ENCODE measurements at places on chromosomes 7 and 10.

DNA sequence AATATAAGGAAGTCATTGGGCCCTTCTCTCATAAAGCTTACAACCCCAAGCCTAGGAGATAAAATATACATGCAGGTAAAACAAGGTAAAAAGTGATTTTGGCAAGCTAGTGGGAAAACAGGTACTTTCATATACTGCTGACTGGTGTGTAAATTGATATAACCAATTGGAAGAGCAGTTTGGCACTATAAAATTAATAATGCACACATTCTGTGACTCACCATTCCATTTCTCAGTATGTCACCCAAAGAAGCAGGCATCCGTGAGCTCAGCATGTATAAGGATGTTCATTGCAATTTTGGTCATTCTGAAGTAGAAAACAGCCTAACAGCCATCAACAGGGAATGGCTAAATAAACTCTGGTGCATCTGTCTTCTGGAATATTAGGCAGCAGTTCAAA is 2.9 kb downstream of the MACROH2A2 start:
- no peak for DNase-seq

GRCh38 chr7:142833174-142834048 is 21.5 kb upstream of the EPHB6 start:
- no peak for DNase-seq

GRCh38 chr7:104431930-104432329 is 103.5 kb downstream of the LHFPL3 start:
- DNase-seq, result no peak

DNA sequence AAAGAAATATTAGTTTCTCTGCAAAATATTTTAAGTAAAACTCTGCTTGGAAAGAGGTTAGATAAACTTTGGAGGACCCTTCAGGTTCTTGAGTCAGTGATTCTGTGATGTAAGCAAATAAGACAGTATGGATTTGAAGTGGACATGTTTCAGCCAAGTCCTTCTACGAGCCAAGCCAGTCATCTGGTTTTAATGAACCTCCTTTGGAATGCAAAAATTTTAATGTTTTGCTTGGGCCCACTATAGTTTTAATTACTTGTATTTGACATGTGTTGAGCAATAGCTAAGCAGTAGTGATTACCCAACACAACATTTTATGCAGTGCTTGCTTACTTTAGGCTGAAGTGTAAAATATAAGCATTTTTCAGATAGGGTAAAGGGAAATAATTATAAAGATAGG is 296.3 kb upstream of the SEMA3D start:
- no peak for DNase-seq

GRCh38 chr7:128115336-128115820 is 84.1 kb upstream of the LRRC4 start:
- DNase-seq, result no peak

GRCh38 chr7:132471515-132471914 is 104.8 kb downstream of the PLXNA4 start:
- no peak for DNase-seq

DNA sequence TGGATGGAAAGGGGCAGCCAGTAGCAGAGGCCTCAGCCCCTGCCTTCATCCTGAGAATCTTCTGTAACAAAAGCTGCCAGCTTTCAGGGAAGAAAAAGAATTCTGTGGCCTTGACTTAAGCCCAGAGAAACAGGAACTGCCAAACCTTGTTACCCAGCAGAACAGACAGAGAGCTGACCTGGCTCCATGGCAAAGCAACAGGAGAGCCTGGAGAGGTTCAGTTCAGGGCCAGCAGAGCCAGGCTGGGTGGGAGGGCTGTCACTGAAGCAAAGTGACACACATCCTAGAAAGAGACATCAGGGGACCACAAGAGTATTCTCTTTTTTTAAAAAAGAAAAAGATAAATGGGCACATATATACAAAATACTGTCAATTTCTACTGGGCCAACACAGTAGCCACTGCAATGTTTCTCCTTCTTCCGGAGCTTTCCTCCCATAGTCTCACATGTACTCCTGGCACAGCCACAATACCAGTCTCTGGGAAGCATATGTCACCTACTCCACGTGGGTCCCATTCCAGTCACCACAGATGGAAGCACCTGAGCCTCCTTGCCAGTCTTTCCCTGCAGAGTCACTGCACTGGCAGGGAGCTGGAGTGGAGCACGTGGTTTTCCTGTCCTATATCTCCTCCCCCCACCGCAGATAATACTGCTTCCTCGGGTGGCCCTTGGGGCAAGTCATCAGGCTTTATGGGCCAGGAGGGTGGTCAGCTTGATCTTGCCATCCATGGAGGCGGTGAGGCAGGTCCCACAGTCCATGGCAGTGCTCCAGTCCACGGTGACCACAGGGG is 15.2 kb upstream of the CYREN start:
- DNase-seq, result no peak

DNA sequence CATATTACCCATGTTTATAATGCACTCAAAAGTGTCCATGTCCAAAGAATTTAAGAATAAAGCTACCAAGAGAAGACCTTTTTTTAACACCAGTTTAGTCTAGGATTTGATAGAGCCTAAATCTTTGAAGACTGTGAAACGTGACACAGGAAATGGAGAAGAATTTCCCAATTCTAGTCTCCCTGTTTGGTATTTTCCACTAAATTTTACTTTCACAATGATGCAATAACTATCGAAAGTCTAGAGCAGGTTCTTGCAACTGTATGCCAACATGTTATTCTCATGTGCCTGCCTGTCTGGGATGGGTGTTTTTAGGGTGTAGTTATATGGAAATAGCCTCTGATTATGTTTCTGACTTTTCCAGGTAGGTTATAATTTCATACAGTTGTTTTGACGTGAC is 6.9 kb upstream of the MXI1 start:
- no peak for DNase-seq

- no peak for DNase-seq
Measured at GRCh38 chr7:45889367-45890067, 1.2 kb downstream of the IGFBP1 start.

- no peak for DNase-seq
Measured at GRCh38 chr7:126424985-126425384, 827.8 kb downstream of the GRM8 start.

DNA sequence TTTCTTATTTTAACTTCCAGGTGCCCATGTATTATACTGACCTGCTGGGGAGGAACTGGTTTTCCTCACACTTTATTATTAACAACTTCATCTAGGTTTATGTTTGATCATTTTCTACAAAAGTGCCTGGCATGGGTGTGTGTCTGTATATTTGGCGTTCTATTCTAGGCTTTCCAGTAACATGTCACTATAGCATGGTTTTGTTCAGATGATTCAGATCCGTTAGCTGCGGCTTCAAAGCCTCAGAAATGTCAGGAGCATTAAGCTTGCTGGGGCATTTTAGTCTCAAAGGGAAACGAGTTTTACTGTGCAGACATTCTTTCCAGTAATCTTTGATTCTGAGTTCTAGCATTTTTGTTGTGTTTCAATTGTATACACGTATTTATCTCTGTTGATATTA is 2.3 kb downstream of the INPP5A start:
- no peak for DNase-seq

GRCh38 chr10:23046027-23046426 is 49.4 kb upstream of the MSRB2 start:
- no peak for DNase-seq

GRCh38 chr10:130954326-130954905 is 357.1 kb downstream of the TCERG1L start:
- no peak for DNase-seq

- peak; percentile 58 for DNase-seq
Measured at GRCh38 chr10:77274046-77274795, 363.4 kb downstream of the KCNMA1 start.

DNA sequence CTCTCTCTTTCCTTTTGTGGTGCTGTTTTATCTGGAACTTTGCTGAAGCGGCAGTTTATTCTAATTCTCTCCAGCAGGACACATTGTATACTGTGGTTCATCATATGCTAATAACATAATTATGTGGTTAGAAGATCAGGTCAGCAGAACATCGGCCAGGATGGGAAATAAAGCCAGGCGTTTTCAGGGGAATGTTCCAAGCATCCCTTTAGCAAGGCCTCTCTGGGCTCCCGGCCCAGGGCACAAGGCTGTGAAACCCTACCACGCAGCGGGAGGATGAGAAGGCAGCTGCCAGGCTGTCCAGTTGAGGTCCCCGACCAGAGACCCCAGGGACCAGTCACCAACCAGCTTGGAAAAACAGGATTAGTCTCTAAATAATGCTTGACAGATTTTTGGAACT is 112.2 kb upstream of the GALNT17 start:
- DNase-seq, result no peak

GRCh38 chr7:47330026-47330425 is 251.9 kb downstream of the TNS3 start:
- no peak for DNase-seq

- DNase-seq, result no peak
Measured at GRCh38 chr7:130420943-130421578, 19.8 kb downstream of the CEP41 start.

DNA sequence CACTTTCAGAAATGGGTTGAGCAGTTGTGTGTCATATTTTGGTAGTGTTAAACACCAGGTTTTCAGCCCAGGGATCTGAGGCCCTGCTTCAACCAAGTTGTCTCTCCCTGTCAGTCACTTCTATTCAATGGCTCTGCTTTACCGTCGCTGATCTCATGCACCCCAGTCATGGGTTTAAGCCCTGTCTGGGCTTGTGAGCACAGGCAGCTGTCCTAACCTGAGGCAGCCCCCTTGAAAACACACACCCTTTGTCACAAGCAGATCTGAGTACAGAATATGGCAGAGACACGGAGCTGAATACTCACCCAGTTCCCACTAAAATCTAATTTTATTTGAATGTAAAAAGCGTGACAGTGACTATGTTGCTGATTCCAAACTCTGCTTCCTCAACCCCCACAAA is 110.6 kb upstream of the GLI3 start:
- DNase-seq, result no peak

GRCh38 chr7:17421941-17422340 is 123.5 kb downstream of the AHR start:
- DNase-seq, result no peak

- DNase-seq, result no peak
Measured at GRCh38 chr10:127903789-127904188, 3.1 kb upstream of the PTPRE start.

- no peak for DNase-seq
Measured at GRCh38 chr10:15351099-15351820, 19.8 kb downstream of the FAM171A1 start.

DNA sequence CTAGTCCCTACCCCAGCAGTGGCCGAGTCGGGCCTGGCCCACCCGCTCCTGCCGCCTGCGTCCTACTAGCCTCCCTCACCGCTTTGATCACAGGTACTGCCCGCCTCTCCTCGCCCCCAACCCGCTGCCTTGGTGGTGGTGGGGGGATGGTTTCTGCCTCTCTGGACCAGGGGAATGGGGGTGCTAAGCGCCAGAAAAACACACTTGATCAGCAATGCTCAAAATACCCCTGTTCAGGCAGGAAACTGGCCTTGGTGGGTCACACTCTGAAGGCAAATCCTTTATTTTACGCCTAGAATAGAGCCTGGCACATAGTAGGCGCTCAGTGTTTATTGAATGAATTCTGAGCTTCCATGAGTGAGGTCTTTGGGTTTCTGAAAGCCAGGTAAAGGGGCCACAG is 1.0 kb upstream of the CRTAC1 start:
- DNase-seq, result no peak

- no peak for DNase-seq
Measured at GRCh38 chr7:20783125-20783699, 3.5 kb downstream of the SP8 start.

DNA sequence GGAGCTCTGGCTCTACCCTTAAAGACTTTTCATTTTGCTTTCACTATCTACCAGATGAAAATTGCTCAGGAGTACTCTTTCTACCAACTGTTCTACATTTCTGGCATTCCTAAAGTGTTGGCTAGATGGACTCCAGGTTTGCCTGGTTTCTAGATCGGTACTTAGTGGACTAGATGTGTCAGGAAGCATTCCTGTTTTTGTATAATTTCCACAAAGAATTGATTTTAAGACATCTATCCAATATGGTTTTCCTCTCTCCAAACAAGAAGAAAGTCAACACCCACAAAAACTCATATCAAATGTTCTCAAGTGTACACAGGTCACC is 157.7 kb downstream of the CHRM2 start:
- DNase-seq, result no peak

- no peak for DNase-seq
Measured at GRCh38 chr7:36202398-36202797, 49.3 kb downstream of the EEPD1 start.

DNA sequence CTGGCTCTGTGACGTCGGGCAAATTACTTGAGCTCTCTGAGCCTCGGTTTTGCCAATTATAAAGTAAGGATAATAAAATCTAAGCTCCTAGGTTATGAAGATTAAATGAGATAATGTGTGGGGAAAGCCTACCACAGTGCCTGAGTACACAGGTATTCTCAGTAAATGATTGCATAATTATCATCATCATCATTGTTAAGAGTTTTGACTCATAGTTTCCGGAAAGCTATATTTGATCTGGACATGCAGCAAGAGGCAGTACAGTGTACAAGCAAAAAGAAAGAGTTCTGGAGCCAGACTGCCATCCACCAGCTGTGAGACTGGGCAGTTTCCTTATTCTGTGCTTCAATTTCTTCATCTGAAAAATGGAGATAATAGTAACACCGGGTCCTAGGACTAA is 155.6 kb upstream of the YAE1 start:
- DNase-seq, result no peak

DNA sequence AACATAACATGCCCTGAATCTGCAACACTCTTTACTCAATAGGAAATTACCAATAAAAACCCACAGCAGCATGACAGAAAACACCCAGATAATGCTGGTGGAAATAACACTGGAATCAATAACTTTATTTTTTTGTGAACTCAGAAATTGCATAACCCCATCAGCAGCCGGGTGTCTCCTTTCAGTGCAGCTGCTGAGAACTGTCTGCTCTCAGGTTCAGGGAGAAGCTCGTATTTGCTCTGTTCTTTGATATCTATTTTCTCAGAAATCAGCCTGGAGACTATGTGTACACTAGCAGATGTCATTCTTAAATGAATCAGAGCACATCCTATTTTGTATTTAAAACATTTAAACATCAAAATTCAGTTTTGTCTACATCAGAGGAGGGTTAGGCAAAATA is 506.0 kb downstream of the POM121L12 start:
- DNase-seq, result no peak

DNA sequence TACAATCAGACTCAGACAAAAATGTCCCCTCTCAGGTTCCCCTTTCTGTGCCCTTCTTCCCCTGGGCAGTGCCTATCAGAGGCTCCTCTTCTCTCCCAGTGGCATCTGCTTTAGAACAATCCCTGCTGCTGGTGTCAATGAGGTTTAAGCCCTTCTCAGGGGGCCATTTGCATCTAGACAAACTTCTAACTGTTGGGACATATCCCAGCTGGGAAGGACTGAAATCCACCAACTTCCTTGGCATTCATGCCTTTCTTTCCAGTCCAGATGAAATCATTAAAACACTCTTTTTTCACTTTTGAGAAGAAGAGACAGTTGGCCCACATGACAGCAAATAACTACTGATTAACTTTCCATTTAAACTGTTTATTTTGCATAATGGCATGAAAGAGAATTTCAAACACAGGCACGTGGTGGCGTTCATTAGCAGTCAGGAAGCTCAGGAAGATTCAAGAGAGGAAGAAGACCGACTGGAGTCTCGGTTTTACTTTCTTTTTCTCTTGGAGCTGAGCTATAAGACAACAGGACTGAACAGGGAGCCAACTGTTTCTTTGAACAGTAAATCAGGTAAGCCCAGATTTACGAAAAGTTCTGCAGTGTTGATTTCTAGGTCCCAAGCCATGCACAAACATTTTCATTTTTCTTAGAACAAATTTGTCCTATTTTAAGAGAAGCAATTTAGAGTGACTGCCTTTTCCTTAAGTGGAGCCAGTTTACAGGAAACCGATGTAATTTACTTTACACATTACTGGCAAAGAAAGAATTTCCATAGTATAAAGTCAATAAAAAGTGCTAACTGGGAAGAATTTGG is at the start of gene GIMAP2:
TSS of gene GIMAP2 (plus strand) at position 488 of the 811 bp plus-strand sequence. CDS start 1,354 bp downstream, outside the sequence.
- no peak for DNase-seq

GRCh38 chr10:93074147-93074596 is 479 bp downstream of the CYP26A1 start:
- no peak for DNase-seq
